ENCODE measurements at places on chromosomes 16 and 17. TPM values are rescaled to one million over a fixed set of nuclear protein-coding genes. Genes with fewer than 3 reads are reported as not detected.

GRCh38 chr17:11144358-11145233, 96.4 kb upstream of the SHISA6 start:
- no peaks in the 10 kb centered on the region for H3K36me3 ChIP-seq
- H3K4me3 ChIP-seq, result no peak overlapping the region
- no peak for DNase-seq
- no peak overlapping the region for H3K27ac ChIP-seq
- H3K27me3 ChIP-seq, result peaks cover 9% of the 10 kb centered on the region

- H3K36me3 ChIP-seq, result no peaks in the 10 kb centered on the region
- peaks cover 44% of the 10 kb centered on the region for H3K4me1 ChIP-seq
- H3K4me3 ChIP-seq, result no peak overlapping the region
- H3K27ac ChIP-seq, result peak overlapping the region; percentile 50
Observed at GRCh38 chr17:57422574-57423164, 166.3 kb downstream of the MSI2 start.

DNA sequence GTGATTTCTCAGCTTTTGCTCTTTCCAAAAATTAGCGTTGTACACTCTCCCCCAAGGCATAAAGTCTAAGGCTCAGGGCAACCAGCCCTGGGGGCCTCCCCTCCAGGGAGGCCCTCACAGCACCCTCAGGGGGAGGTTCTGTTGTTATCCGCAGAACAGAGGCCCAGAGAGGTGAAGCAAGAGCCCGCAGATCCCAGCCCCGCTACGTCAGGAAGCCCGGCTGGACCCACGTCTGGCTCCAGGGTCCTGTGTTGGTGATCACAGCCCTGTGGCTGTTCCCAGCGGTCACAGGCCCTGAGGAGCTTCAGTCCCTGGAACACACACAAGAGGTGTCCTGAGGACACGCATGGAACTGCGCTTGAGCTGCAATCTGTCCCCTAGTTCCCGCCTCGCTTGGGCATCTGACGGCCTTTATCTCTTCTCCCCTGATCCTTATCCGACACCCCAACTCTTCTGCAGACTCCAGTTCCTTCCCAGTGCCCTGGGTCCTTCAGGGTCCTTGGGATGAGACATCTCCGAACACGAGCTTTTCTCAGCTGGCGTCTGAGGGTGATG, 1.1 kb upstream of the ZG16B start:
- no peaks in the 10 kb centered on the region for H3K4me1 ChIP-seq
- no peaks in the 10 kb centered on the region for H3K36me3 ChIP-seq
- DNase-seq, result no peak
- no peak overlapping the region for H3K4me3 ChIP-seq

- peaks cover 63% of the 10 kb centered on the region for H3K27me3 ChIP-seq
- no peak overlapping the region for H3K27ac ChIP-seq
- H3K4me3 ChIP-seq, result no peak overlapping the region
- H3K36me3 ChIP-seq, result no peaks in the 10 kb centered on the region
- no peaks in the 10 kb centered on the region for H3K4me1 ChIP-seq
Observed at GRCh38 chr16:5225931-5226655, 128.5 kb upstream of the EEF2KMT start.

- no peaks in the 10 kb centered on the region for H3K27me3 ChIP-seq
- no peak overlapping the region for H3K27ac ChIP-seq
- no peak overlapping the region for H3K4me3 ChIP-seq
- peaks cover 55% of the 10 kb centered on the region for H3K36me3 ChIP-seq
- no peaks in the 10 kb centered on the region for H3K4me1 ChIP-seq
Observed at GRCh38 chr16:58157951-58158540, 28.9 kb upstream of the CFAP20 start.

DNA sequence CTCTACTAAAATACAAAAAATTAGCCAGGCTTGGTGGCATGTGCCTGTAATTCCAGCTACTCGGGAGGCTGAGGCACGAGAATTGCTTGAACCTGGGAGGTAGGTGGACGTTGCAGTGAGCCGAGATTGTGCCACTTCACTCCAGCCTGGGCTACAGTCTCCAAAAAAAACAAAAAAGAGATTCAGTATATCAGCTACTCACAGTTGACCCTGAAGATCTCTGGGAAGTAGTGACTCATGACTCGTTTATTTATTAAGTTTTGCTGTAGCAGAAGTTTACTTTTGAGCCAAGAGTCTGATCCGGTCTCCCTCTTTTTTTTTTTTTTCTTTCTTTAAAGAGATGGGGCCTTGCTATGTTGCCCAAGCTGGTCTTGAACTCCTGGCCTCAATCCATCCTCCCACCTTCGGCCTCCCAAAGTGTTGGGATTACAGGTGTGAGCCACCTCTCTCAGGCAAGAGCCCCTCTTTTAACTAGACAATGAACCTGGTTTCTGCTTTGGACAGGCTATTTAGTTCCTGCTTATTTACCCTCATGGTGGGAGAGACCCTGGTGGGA, 4.4 kb downstream of the MVP start:
- peaks cover 88% of the 10 kb centered on the region for H3K4me1 ChIP-seq
- no peak for DNase-seq

GRCh38 chr17:32491371-32492263, 4.8 kb downstream of the CDK5R1 start:
- no peaks in the 10 kb centered on the region for H3K27me3 ChIP-seq
- no peak overlapping the region for H3K27ac ChIP-seq
- no peak for DNase-seq

DNA sequence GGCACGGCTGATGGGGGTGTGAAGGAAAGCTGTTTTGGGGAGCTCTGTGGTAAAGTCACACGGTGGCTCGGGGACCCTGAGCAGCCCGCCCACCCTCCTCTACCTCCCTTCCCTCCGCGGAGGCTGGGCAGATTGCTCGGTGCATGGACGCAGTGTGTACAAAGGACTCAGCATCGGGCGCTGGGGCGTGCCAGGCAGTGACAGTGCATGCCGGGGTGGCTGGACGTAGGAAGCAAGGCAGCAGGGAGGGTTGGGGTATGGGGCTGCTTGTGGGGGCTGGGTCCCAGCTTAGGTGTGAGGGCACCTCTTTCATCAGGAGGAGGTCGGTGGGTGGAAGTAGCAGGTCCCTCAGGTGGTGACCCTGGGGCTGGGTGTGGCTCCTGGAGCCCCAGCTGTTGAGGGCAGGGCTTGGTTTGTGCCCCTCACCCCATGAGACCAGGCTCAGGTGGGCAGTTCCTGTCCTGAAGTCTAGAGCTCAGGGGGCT, 159.9 kb upstream of the GSE1 start:
- no peak for DNase-seq
- H3K27ac ChIP-seq, result no peak overlapping the region
- no peaks in the 10 kb centered on the region for H3K27me3 ChIP-seq
- no peaks in the 10 kb centered on the region for H3K36me3 ChIP-seq

- peaks cover 69% of the 10 kb centered on the region for H3K4me1 ChIP-seq
- no peak for DNase-seq
- H3K27ac ChIP-seq, result peak overlapping the region; percentile 83
- peaks cover 11% of the 10 kb centered on the region for H3K27me3 ChIP-seq
Observed at GRCh38 chr17:64003526-64004121, 5.5 kb downstream of the PRR29 start.

SOST gene
- 0.14 TPM for total RNA-seq

DNA sequence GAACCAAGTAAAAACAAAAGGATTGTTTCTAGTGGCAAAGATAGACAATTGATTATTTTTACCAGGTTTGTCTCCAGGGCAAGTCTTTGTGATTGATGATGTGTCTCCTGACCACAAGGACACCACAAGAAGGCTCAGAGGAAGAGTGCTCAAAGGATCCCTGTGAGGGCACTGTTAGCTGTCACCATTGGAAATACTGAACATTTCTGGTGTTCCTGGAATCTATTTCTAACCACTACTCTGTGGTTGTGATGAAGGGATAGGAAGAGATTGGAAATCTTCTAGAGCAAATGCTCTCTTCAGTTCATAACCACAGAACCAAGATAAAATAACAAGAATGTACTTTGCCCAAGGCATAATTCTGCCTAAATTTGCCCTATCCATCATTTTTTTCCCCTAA, 15.3 kb downstream of the RNF43 start:
- H3K4me3 ChIP-seq, result no peak overlapping the region
- DNase-seq, result no peak
- H3K4me1 ChIP-seq, result no peaks in the 10 kb centered on the region

ANKRD40CL gene
- not detected for total RNA-seq

HS3ST4 gene
- total RNA-seq, result not detected

GRCh38 chr16:85449885-85450245, 163.3 kb upstream of the GSE1 start:
- peaks cover 11% of the 10 kb centered on the region for H3K4me1 ChIP-seq
- no peaks in the 10 kb centered on the region for H3K36me3 ChIP-seq
- no peaks in the 10 kb centered on the region for H3K27me3 ChIP-seq
- DNase-seq, result no peak
- H3K4me3 ChIP-seq, result no peak overlapping the region

DNA sequence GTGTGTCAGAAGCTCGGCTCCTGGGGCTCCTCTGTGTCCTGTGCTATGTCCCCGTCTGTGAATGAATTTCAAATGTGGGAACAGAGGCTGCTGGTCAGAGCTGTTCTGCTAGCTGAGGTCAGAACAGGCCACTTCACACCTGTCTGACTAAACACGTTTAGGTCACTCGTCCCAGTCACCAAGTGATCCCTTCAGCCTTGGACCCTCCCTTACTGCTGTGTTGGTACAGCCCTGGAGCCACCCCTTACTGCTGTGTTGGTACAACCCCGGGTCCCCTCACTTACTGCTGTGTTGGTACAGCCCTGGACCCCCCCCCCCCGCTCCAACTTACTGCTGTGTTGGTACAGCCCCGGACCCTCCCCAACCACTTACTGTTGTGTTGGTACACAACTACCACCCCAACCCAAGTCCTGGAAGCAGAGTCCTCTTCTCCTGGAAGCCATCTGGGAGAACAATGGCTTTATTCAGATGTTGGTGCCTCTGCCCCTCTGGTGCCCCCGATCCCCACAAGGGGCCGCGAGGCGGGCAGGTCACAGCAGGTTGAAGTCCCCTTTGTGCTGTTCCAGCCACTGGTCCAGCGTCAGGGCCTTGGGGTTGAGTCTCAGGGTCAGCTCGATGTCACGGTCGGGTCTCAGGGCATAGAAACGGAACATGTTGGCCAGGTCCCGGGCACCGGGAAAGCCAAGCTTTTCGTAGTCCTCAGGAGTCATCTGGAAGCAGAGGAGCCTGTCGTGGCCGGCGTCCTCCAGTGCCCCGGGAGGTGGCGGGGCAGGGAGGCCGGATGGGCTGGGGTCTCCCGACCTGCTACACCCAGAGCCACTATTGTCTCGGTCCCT, 13.0 kb downstream of the NMRAL1 start:
- peaks cover 21% of the 10 kb centered on the region for H3K4me1 ChIP-seq
- no peak for DNase-seq
- H3K27ac ChIP-seq, result no peak overlapping the region
- no peak overlapping the region for H3K4me3 ChIP-seq

Measured in left ventricle myocardium inferior (tissue), 1 donor.